ENCODE measurements at places on chromosomes 7 and 10.
A peak's percentile ranks its signal among the peaks of the same experiment; 100 is the strongest.

- no peak for DNase-seq
Observed at GRCh38 chr7:142088022-142088714, 23.4 kb upstream of the MGAM2 start.

DNA sequence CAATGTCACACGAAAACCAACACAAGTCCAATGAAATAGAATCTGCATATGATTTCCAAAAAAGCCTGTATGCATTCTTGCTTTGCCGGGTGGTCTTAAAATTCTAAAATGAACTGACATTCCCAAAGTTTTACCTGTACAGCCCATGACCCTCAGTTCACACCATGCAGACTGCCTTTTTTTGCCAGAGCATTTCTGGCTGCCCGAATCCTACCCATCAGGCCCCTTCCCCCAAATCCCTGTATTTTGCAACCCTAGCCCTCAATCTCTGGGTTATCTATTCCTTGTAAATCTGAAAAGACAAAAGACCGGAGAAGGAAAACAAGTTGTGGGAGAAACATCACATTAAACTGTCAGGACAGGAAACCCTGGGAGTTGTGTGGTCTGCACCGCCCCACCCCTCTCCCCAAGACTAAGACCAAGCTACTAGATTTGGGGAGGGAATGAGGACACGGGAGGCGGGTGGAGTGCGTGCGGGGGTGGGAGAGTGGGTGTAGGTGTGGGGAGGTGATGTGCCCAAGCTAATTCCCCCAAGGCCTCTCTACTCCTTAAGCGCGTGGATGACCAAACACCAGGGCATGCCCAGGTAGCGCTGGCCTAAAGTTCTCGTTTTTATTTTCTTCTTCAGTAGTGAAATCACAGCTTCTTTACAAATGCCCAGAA, 1.4 kb downstream of the JCAD start:
- DNase-seq: no peak

GRCh38 chr10:102322914-102323313, 72.6 kb upstream of the NFKB2 start:
- DNase-seq: no peak

- peak; percentile 58 for DNase-seq
Observed at GRCh38 chr10:96292971-96293920, 11.0 kb upstream of the DNTT start.

DNA sequence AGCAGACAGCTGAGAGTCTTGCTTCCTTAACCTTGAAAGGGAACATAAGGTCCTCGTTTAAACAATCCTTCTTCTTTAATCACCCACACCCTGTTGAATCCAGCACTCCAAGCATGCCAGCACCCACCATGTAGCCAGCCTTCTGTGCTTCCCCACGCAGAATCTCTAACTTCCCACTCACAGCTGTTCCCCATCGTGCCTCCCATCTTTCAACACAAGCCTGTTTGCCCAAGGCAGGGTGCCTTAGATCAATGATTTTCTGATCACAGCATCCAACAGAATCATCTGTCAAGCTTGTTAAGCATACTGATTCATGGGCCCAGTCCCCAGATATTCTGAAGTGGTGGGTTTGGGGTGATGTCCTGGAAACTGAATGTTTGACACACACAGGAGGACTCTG, 530.8 kb downstream of the SH2D4B start:
- no peak for DNase-seq

DNA sequence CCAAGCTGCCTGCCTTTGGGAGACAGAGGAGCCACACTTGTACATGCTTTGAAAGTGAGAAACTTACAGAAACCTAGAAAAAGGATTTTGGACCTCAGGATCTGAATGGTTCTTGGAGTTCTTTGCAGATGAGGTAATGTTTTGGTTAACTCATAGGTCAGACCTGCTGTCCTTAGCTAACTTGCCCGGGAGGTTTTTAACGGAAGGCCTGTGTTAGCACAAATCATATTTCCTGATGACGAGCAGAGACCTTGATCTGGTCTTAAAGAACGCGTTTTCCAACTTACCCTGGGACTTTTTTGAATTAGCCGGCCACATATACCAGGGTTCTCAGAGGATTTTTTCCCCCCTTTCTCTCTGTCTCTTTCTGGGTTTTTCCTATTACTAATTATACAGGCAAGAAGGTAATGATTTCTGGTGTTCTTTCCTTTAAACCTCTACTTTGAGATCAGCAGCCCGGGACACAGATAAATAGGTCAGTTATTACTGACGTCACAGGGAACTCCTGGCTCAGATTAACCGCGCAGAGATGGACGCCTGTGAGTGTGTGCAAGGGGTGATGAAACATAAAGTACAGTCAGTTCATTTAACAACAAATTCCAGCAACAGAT, 101.7 kb upstream of the KLF6 start:
- DNase-seq: no peak

DNA sequence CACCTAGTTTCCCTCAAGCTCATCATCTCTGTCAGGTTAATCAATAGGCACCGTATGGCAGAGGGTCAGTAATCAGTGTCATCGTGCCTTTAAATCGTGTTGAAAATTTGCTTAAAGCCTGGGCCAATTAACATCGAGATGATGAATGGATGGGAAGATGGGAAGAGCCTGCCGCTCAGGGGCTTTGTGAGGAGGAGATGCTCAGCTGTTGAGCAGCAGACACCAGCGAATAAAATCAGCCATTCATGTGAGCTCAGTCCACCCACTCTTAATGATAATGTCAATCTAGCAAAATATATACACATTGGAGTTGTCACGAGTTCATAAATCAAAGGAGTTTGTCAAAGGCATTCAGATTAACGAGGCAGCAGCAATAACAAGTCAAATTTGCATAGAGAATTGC, 97.7 kb downstream of the BTRC start:
- no peak for DNase-seq

GRCh38 chr7:101243646-101244374, 1.1 kb downstream of the FIS1 start:
- DNase-seq: no peak

GRCh38 chr10:60767424-60767823, 10.9 kb upstream of the CDK1 start:
- DNase-seq: no peak

Data from naive B cell (primary cell).